Cerebellum (tissue), 4 donors: ENCODE measurements at places on chromosomes 12 and 14. TPM values are rescaled to one million over a fixed set of nuclear protein-coding genes. Genes with fewer than 3 reads are reported as not detected.
A peak's percentile ranks its signal among the peaks of the same experiment; 100 is the strongest.

GRCh38 chr12:101527682-101528081 lies 52.5 kb downstream of the SPIC start:
- DNase-seq: no peak

RAD9B gene
- 0.91 TPM for total RNA-seq

DNA sequence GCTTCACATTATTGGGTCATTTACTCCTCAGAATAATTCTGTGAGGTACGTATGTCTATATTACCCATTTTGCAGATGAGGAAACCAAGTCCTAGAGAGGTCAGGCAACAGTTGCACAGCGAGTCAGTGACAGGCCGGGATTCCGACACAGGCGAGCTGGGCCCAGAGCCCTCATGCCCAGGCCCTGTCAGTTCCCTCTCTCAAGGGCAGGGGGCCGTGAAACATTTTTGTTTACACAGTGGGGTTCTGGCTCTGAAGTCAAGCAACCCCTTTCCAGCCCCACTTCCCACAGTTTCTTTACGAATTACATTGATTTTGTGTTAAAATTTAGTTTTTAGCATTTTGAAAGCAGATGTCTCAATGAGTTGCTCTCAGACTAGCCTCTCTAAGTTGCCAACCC lies 46.7 kb downstream of the ESRRB start:
- DNase-seq: no peak

KCNA1 gene
- 15.8 TPM for total RNA-seq

DNA sequence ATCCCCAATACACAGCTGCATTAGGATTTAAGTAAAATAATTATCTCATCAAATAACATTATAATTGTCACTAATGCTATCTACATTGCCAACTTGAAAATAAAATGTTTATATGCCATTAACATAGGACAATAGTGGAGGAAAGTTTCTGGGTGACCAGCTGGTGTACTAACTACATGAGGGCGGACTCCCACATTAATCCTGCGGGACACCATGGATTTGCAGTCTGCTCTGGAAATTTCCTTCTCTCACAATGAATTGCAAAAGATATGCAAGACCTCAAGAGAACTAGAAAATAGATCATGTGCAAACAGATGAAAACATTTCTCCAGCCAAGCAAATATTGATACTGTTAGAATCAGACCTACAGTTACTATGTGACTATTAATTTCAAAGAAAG lies 390.1 kb downstream of the NAV3 start:
- peak; percentile 30 for DNase-seq

SOX5 gene
- 47.7 TPM for total RNA-seq

- DNase-seq: peak; percentile 19
These were observed 11.3 kb downstream of the MED13L start for GRCh38 chr12:116266168-116266601.
